ENCODE measurements at places on chromosomes 12 and 14. TPM values are rescaled to one million over a fixed set of nuclear protein-coding genes. Genes with fewer than 3 reads are reported as not detected.

DNA sequence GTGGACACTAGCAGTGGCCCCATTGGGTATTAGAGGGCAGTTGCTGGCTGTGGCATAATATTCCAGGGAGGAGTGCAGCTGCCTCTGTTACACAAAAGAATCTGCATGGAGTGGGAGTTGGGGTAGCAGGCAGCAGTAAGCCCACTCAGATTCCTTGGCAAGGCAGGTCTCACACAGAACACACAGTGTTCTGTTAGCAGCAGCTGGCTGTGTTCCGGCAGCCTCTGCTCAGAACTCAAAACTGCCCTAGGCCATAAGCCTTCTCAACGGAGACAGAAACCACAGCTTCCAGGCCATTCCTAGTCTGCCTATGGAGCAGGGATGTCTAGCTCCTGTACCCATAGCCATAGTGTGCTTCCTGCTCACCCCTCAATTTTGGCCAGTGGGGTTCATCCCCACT lies 1085.4 kb downstream of the SLC6A15 start:
- H3K27ac ChIP-seq: no peak overlapping the region
- H3K4me3 ChIP-seq: no peak overlapping the region
- H3K36me3 ChIP-seq: no peaks in the 10 kb centered on the region

GRCh38 chr12:31033681-31034080 lies 40.0 kb upstream of the DDX11 start:
- DNase-seq: no peak
- H3K27me3 ChIP-seq: no peaks in the 10 kb centered on the region
- no peaks in the 10 kb centered on the region for H3K4me1 ChIP-seq
- H3K4me3 ChIP-seq: no peak overlapping the region
- H3K27ac ChIP-seq: no peak overlapping the region

DNA sequence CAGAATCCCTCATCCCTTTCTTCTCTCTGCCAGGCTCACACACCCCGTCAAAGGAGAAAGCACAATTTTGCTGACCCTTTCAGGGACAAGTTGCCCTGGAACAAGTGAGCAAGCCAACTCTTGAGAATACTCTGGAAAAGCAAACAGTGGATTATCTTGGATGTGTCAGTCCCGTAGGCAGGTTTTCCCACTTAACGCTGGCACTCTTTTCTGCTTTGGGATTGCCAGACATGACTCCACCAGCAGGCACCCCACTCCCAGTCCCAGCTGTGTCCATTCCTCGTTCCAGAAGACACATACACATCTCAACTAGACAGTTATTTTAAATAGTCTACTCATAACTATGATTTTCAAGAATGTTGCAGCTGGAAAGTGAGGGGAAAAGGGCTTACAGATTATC lies 145.5 kb upstream of the CDKN3 start:
- H3K27me3 ChIP-seq: no peaks in the 10 kb centered on the region
- no peak overlapping the region for H3K27ac ChIP-seq
- no peak overlapping the region for H3K4me3 ChIP-seq
- no peaks in the 10 kb centered on the region for H3K4me1 ChIP-seq
- no peak for DNase-seq

DNA sequence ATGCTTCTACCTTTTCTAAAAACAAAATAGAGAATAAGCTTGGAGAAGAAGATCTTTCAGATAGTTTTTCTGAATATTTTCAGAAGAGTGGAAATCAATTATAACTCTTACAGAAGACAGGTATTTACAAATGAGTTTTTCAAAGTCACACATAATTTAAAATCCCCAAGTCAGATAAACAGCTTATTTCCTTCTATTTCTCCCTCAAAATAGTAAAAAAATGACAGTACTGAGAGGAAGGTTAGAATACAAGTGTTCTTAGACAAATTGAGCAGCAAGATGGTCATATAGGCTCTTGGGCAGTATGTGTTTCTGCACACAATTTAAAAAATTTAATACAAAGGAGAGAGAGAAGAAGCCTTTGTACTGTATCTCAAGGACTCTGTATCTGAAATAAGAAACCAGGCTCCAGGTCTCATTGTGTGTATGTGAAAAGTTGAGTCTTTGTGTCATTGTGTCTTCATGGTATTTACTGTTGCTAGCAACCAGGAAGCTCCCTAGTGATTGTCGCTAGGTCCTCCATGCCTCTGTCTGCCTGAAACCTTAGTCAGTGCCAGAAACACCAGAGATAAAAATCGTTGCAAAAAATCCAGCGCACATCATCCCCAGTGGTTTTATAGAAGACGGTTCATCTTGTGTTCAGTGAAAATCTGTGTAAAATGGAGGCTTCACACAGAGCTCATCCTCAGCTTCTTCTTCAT lies 12.9 kb upstream of the TUBA1A start:
- peaks cover 14% of the 10 kb centered on the region for H3K4me1 ChIP-seq
- H3K4me3 ChIP-seq: no peak overlapping the region
- no peaks in the 10 kb centered on the region for H3K27me3 ChIP-seq
- no peak for DNase-seq
- no peak overlapping the region for H3K27ac ChIP-seq

DNA sequence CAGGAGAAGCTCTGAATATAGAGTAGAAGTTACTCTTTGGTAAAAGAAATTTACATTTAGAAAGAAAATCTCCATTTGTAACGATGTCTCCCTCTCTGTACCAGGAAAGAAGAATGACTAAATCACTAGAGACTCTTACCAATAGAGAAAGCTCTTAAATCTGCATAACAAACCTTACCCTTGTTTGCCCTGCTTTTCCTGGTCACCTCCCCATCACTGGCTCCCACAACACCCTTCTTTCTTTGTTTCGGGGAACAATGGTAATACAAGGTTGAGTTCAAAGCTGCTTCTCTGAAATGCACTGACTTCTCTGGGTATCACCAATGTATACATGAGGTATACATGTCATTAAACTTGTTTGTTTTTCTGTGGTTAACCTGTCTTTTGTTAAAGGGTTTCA lies 351.1 kb upstream of the FLRT2 start:
- no peaks in the 10 kb centered on the region for H3K27me3 ChIP-seq
- no peak overlapping the region for H3K4me3 ChIP-seq
- no peak for DNase-seq
- no peaks in the 10 kb centered on the region for H3K36me3 ChIP-seq

GRCh38 chr14:80536456-80536855 lies 325.2 kb upstream of the DIO2 start:
- no peak overlapping the region for H3K4me3 ChIP-seq
- no peaks in the 10 kb centered on the region for H3K27me3 ChIP-seq
- H3K4me1 ChIP-seq: no peaks in the 10 kb centered on the region
- no peak for DNase-seq

DNA sequence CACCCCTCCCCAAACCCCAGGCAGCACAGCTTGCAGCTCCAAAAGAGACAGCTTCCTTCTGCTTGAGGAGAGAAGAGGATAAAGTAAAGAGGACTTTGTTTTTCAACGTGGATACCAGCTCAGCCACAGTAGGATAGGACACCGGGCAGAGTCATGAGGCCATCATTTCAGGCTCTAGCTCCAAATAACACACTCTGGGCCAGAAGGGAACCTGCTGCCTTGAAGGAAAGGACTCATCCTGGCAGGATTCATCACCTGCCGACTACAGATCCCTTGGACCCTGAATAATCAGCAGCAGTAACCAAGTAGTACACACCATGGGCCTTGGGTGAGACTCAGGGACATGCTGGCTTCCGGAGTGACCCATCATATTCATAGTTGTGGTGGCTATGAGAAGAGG lies 10.4 kb upstream of the CKAP4 start:
- H3K4me1 ChIP-seq: no peaks in the 10 kb centered on the region
- no peak overlapping the region for H3K4me3 ChIP-seq
- no peaks in the 10 kb centered on the region for H3K36me3 ChIP-seq
- H3K27ac ChIP-seq: no peak overlapping the region
- no peaks in the 10 kb centered on the region for H3K27me3 ChIP-seq

GRCh38 chr14:101088395-101088667 lies 184.8 kb upstream of the RTL1 start:
- no peaks in the 10 kb centered on the region for H3K4me1 ChIP-seq
- H3K27ac ChIP-seq: no peak overlapping the region
- no peak for DNase-seq

- H3K36me3 ChIP-seq: no peaks in the 10 kb centered on the region
- H3K27me3 ChIP-seq: no peaks in the 10 kb centered on the region
- no peak overlapping the region for H3K4me3 ChIP-seq
- no peak overlapping the region for H3K27ac ChIP-seq
- no peaks in the 10 kb centered on the region for H3K4me1 ChIP-seq
- DNase-seq: no peak
Measured at GRCh38 chr14:51331486-51332367, 91.7 kb downstream of the TMX1 start.

DNA sequence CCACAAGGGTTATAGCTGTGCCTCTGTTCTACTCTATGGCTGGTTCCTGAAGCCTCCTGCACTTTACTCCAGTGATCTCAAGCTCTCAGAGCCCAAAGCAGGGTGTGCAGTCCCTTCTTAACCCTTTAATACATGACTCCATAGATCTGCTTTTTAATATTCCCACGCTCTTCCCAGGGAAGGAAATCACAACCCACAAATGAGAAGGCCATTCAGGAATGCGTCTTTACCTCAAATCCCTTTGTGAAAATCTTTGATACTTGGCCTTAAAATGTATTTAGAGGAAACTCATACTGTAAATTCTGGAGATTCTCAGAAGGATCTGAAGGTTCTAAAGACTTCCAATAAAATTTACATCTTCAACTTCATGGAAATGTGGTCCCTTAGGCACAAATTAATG lies 17.0 kb downstream of the NID2 start:
- H3K4me3 ChIP-seq: no peak overlapping the region
- H3K27me3 ChIP-seq: no peaks in the 10 kb centered on the region
- no peak overlapping the region for H3K27ac ChIP-seq
- no peaks in the 10 kb centered on the region for H3K4me1 ChIP-seq
- H3K36me3 ChIP-seq: no peaks in the 10 kb centered on the region

DNA sequence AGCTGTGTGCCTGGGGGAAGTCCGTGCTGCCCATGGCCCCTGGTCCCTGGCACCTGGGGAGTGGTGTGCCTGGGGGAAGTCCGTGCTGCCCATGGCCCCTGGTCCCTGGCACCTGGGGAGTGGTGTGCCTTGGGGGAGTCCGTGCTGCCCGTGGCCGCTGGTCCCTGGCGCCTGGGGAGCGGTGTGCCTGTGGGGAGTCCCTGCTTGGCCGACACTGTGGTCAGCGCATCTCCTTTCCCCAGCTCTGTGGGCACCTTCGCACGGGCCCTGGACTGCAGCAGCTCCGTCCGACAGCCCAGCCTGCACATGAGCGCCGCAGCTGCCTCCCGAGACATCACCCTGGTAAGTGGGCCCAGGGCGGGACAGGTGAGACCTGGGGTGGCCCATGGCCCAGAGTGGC lies 14.5 kb upstream of the CRIP2 start:
- peaks cover 9% of the 10 kb centered on the region for H3K36me3 ChIP-seq
- DNase-seq: no peak
- H3K27ac ChIP-seq: no peak overlapping the region
- no peak overlapping the region for H3K4me3 ChIP-seq

GRCh38 chr14:93186466-93186865 lies 1.3 kb downstream of the LYSET start:
- H3K4me3 ChIP-seq: no peak overlapping the region
- peaks cover 37% of the 10 kb centered on the region for H3K4me1 ChIP-seq
- no peaks in the 10 kb centered on the region for H3K27me3 ChIP-seq
- no peak overlapping the region for H3K27ac ChIP-seq

DNA sequence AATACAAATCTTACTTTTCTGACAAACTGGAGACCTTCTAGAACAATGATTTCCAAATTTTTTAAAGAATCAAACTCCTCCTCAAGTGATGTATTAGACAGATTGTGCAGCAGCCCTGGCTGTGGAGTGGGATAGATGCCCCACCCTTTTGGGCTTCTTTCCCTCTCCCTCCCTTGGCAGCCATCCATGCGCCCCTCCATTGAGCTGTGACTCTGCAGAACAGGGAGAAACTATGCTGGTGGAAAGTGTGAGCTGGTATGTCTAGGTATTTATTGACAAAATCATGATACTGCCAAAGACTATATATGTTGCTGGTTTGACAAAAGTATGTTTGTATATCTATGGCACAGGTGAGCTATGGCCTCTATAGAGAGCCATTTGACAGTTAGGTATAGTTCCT lies 138.5 kb downstream of the KTN1 start:
- no peak for DNase-seq
- H3K36me3 ChIP-seq: no peaks in the 10 kb centered on the region
- no peaks in the 10 kb centered on the region for H3K4me1 ChIP-seq
- H3K4me3 ChIP-seq: no peak overlapping the region

DNA sequence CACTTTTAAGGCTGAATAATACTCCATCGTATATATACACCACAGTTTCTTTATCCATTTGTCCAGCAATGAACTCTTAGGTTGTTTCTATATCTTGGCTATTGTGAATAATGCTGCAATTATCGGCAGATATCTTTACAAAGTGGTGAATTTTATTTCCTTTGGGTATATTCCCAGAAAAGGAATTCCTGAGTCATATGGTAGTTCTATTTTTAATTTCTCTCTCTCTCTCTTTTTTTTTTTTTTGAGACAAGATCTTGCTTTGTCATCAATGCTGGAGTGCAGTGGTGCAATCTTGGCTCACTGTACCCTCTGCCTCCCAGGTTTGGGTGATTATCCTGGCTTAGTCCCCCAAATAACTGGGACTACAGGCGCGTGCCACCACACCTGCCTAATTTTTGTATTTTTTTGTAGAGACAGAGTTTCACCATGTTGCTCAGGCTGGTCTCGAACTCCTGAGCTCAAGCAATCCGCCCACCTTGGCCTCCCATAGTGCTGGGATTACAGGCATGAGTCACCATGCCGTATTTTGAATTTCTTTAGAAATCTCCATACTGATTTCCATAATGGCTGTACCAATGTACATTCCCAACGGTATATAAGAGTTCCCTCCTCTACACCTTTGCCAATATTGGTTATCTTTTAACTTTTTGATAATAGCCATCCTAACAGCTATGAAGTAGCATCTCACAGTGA lies 98.4 kb downstream of the EFCAB11 start:
- no peaks in the 10 kb centered on the region for H3K27me3 ChIP-seq
- DNase-seq: no peak
- no peaks in the 10 kb centered on the region for H3K36me3 ChIP-seq
- H3K4me3 ChIP-seq: no peak overlapping the region
- no peaks in the 10 kb centered on the region for H3K4me1 ChIP-seq
- H3K27ac ChIP-seq: no peak overlapping the region

- no peaks in the 10 kb centered on the region for H3K4me1 ChIP-seq
- no peak for DNase-seq
- peaks cover 6% of the 10 kb centered on the region for H3K36me3 ChIP-seq
- no peak overlapping the region for H3K27ac ChIP-seq
Measured at GRCh38 chr14:65006261-65006721, 19.6 kb downstream of the FNTB start.

- H3K27me3 ChIP-seq: no peaks in the 10 kb centered on the region
- no peak overlapping the region for H3K4me3 ChIP-seq
- H3K36me3 ChIP-seq: no peaks in the 10 kb centered on the region
- no peak overlapping the region for H3K27ac ChIP-seq
- no peak for DNase-seq
- peaks cover 30% of the 10 kb centered on the region for H3K4me1 ChIP-seq
Measured at GRCh38 chr12:11879306-11879705, 191.4 kb upstream of the BCL2L14 start.

GRCh38 chr12:95228617-95229016 lies 11.0 kb downstream of the VEZT start:
- H3K27ac ChIP-seq: no peak overlapping the region
- H3K27me3 ChIP-seq: no peaks in the 10 kb centered on the region
- H3K4me3 ChIP-seq: no peak overlapping the region
- no peak for DNase-seq

Gene FOXN4
- not detected for polyA plus RNA-seq

Gene HOXC9
- polyA plus RNA-seq: not detected

Gene VRTN
- not detected for polyA plus RNA-seq

Gene KRT80
- not detected for polyA plus RNA-seq

Gene RTRAF
- polyA plus RNA-seq: 162 TPM

Gene GPR132
- 40.0 TPM for polyA plus RNA-seq

Gene NFKBIA
- polyA plus RNA-seq: 334 TPM

Gene MYBPC1
- polyA plus RNA-seq: not detected

Gene KLRD1
- 2.6 TPM for polyA plus RNA-seq

Gene GARIN6
- not detected for polyA plus RNA-seq

Gene SLC5A8
- polyA plus RNA-seq: not detected
